M059J (cell line): ENCODE measurements at places on chromosomes 2 and 18. TPM values are rescaled to one million over a fixed set of nuclear protein-coding genes. Genes with fewer than 3 reads are reported as not detected.

DNA sequence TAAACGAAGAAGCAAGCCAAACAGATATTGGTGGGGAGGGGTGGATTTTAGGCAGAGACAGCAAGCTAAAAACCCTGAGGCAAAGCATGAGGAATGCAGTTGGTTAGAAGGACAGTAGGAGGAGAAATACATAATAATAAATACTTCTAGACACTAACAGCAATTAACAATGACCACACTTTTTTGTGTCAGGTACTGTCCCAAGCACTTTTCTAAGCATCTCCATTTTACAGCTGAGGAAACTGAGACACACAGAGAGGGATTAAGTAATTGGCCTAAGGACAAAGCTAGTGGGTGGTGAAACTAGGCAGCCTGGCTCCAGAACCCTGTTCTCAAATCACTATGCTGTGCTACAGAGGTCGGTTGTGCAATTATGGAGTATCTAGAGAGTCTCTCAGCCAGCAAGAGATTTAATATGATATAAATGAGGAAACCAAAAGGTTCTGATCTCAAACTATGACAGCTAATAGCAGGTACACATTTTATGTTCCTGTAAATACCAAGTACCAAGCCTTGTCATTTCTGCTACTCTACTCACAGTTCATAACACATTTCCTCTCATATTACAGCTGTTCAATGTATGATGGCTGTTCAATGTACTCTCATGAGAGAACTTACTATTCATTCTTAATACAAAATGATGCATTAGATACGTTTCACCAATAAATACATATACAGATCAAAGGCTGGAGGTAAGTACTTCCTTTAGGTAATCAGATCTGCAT lies 5.3 kb downstream of the MAP4K3 start:
- DNase-seq, result peak; percentile 66

GALNT3 gene
- 0.59 and 1.9 TPM in 2 replicates for total RNA-seq

DNA sequence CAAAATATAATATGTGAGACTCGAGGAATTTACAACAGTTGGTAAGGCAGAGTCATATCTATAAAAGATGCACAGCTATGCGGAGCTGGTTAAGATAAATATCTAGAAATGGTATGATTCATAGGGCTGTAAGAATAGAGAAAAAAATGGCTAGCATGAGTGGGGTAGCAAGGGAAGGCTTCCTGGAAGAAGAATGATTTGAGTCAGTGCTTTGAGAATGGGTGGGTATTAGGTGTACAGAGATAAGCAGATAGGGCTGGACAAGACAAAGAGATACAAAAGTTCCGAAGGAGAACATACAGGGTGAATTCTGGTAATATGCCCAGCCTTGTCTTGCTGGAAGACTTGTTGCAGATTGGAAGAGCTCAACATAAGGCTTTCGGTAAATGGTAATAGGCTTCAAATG lies 291.5 kb upstream of the CCDC68 start:
- peak; percentile 73 for DNase-seq

GRCh38 chr18:36389027-36389426 lies 91.5 kb downstream of the FHOD3 start:
- no peak for DNase-seq

CCDC178 gene
- not detected in 2 replicates for total RNA-seq

DNA sequence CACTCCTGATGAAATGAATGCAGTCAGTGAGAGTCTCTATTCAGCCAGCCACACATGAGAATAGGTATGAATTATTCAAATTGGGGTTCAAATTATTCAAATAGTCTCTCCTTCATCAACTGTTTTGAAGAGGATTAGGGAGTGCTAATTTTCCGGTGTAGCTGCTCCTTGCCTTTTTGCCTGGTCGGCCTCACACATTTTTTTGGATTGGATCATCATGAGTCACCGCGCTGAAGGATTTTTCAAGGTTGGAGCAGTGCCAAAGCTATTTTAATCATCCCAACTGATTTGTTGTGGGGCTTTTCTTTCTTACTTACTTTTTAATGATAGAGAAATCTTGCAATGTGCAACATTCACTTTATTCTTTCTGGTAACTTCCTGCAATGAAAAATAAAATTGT lies 2.4 kb upstream of the DTNA start:
- peak; percentile 95 for DNase-seq

GRCh38 chr2:39408351-39409136 lies 28.5 kb downstream of the MAP4K3 start:
- no peak for DNase-seq

DNA sequence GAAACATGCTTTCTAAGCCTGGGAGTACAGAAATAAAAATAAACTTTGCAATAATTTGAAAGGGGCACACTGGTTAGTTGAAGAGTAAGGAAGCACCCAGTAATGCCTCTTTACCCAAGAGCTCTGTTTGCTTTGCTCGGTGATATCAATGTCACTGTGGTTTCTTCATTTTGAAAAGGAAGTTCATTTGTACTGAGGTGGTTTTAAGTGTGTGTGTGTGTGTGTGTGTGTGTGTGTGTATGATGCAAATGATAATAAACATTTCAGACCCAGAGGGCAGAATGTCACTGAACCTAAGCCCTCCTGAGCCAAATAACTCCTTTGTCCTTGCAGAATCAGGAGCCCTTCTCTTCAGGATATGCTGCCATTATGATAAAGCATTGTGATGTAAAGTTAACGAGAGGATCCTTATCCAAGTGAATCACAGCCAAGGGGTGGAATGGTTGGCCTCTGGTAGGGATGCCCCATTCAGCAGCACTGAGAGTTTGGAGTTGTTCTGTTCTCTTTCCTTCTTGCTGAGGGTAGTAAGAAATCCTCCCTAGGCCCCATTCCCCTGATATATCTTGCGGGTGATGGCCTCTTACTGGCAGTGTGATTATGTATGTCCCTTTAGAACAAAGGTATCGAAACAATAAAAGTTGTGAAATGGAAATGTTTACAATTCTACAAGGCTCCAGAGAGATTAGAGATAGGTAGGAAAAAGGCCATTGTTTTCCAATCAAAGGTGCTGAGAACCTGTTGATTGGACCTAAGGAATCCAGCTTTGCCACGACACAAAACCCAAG lies 7.6 kb downstream of the ITGA6 start:
- peak; percentile 70 for DNase-seq
